ENCODE measurements at places on chromosomes 16 and 17.

GRCh38 chr16:28989363-28989762 lies 4.5 kb downstream of the LAT start:
- DNase-seq = no peak

GRCh38 chr17:10216213-10216938 lies 18.0 kb upstream of the GAS7 start:
- no peak for DNase-seq

GRCh38 chr16:66895999-66896398 lies 15.7 kb downstream of the PDP2 start:
- DNase-seq = no peak

- no peak for DNase-seq
Observed at GRCh38 chr17:56735842-56736241, 97.9 kb downstream of the C17orf67 start.

DNA sequence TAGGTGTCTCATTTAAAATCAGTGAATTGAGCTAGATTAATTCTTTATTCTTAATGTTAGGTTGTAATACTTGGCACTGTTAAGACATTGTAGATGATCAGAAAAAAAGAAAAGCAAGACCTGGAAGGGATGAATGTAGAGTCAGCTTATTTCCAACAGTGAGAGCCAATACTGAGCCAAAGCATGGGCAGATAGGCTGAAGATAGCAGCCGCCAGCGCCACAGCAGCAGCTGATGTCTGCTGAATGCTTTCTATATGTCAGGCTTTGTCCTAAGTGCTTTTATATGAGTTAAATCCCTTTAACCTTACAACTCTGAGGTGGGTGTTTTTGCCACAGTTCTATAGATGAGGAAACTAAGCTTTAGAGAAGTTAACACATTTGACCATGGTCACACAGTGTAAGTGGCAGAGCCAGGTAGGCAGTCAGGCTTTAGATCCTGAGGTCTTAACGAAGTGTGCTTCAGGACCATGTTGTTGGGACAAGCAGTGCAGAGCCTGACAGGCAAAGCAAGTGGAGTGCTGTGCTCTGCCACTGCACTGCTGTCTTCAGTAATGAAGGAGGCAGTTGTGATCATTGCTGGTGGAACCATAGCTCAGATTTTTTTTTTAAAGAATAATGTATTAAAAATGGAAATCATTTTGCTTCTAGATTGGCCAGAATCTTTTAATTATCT lies 25.9 kb downstream of the TNRC6A start:
- DNase-seq = no peak

All from T-helper 2 cell (primary cell).